ENCODE measurements at places on chromosomes 3 and 15.

DNA sequence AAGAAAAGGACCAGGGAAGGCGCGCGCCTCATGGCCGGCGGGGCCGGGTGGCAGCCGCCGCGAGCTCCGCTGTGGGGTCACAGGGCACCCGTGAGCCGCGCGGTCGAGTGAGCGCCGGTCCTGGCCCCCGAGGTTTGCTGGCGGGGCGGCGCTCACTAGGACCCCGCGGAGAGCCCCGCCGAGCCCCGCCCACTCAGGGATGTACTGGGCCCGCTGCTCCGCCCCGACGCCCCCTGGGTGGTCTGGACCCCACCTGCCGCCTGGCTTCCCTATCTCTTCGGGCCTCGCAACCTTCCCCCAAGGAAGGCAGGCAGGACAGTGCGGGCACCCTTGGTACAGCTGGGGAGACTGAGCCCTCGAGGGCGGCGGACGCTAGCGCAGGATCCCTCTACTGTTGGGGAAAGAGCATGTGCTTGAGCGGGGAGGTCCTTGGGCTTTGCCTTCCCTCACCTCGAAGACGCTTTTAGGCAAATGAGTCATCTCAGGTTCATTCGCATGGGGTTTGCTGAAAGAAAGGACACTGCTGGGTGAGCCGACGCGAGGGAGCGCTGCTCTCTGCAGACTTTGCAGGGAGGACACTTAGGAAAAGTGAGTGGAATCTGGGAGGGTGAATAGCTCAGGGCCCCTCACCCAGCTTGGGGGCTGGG, at the start of gene CHRNB4:
TSS of gene CHRNB4 (minus strand) at position 109 of the 647 bp plus-strand sequence. CDS start at position 32, 77 bp downstream.
- DNase-seq, result no peak

- no peak for DNase-seq
These were observed 72.0 kb downstream of the DHX30 start for GRCh38 chr3:47874913-47875312.

DNA sequence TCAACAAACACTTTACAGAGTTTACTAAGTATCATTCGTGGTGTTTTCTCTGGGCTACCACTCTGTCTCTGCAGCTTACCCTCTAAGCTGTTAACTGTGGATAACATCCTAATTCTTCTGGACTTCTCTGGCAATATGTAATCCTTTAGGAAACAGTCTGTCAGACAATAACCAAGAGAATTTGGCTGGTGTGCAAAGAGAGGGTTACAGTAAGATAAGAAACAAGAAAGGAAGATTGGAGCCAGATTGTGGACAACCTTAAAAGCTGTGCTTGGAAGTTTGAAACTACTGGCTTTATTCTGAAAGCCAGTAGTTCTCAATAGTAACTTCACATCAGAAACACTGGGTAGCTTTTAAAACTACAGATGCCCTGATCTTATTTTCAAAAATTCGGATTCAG, 778 bp downstream of the ARL6 start:
- DNase-seq, result no peak

GRCh38 chr3:102936511-102937045, 501.8 kb downstream of the ZPLD1 start:
- DNase-seq, result no peak

GRCh38 chr15:63605816-63606215, 8.6 kb downstream of the FBXL22 start:
- peak; percentile 52 for DNase-seq

GRCh38 chr3:42855219-42855546, 20.5 kb downstream of the CYP8B1 start:
- no peak for DNase-seq

- no peak for DNase-seq
These were observed 35.8 kb downstream of the GJD2 start for GRCh38 chr15:34718681-34719665.

DNA sequence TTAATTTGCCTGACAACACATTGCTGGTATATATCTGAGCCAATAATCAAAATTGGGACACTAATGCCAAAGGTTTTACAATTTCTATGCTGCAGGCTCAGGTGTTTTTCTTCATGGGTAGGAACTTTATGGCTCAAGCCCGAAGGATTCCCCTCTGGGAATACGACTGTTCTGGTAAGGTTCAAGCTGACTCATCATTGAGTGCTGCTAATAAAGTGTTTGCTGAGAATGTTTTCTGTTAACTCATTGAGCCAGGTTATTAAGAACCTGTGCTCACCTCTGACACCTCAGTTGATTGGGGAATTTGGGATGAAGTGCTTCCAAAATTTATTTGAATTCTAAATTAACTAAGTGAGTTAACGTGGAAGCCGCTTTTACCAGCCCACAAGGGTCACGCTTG, 135.8 kb upstream of the CTDSPL start:
- no peak for DNase-seq

DNA sequence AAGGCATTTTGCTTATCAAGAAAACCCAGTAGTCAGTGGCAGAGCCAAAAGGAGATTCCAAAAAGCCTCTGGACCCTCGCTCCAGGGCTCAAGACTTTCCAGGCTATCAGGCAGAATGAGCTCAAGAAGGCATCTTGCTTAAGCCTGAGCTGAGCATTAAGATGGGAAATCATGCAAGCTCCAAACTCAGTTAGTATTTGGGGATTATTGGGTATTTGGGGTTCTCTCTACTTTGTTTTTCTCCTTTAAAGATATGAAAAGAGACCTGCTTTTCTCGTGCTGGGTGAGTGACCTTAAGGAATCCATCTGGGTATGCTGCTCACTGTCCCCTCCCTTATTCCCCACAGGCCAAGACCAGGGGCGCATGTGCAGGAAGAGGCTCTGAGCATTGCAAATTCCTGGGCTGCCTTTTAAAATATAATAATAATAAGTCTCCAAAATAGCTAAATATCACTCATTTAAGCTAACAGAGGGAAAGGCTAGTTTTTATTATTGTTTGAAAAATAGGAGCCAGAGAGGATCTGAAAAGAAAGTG, 75.4 kb upstream of the HACD2 start:
- no peak for DNase-seq

- DNase-seq, result no peak
These were observed 7.1 kb downstream of the ISLR2 start for GRCh38 chr15:74137537-74137894.

DNA sequence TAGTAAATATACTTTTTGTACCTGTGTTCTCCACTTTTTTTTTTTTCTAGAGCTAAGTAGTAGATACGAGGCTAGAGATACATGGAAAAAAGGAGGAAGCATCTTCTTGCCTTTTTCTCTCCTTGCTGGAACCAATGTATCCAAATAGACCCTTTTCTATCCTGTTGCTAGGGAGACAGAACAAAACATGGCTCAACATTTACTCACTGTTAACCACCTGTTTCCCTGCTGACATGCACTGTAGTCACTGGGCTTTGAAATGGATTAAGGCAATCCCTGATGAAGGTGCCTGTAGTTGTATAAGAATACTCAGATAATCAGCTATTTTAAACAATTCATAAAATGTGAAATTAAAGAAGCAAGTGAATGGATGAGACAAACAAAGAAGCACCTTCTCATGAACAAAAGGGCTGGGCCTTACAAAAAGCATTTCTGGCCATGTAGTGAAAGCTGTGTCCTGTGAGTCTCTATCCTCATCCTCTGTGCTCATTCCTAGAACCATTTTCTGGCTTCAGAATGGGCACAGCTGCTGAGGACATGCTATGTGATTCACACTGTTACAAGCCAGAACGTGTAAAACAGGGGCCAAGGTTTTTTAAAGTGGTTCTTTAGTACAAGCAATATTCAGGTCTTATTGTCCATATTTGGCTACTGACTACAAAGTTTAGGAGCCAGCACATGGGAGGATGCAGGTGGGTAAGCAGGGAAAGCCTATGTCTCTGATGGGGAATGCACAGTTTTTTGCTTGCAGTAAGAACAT, 100.4 kb upstream of the NDN start:
- no peak for DNase-seq

GRCh38 chr3:127961963-127962362, 46.9 kb downstream of the KBTBD12 start:
- no peak for DNase-seq

GRCh38 chr15:93825682-93826081, 405.7 kb upstream of the MCTP2 start:
- no peak for DNase-seq

DNA sequence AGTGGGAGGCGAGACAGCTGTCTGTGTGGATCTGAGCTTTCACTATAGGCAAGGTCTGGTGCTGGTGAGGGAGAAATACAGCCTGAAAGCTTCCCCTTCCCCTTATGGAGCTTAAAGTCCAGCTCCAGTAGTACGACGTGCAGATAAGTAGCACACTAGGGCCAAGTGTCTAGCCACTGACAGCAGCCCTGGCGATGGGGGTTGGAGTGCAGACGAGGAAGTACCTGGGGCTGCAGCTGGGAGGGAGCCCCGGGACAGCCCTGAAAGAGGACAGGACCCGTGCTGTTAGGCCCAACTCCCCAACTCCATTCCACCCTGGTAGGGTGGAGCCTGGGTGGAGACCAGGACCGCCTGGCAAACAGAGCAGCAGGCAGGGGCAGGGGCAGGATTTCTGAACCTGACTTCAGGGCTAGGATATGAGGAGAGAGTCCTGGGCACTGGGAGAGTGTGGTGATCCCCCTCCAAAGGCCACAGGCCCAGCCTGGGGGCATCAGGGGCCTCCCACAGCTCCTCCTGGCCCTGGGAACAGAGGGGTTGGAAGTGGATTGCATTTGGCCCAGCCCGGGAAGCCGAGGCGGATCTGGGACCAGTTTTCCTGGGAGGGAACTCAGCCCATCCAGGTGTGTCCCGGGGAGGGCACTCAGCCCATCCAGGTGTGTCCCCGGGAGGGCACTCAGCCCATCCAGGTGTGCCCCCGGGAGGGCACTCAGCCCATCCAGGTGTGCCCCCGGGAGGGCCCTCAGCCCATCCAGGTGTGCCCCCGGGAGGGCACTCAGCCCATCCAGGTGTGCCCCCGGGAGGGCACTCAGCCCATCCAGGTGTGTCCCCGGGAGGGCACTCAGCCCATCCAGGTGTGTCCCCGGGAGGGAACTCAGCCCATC, 42.8 kb downstream of the BDH1 start:
- DNase-seq, result no peak

- DNase-seq, result peak; percentile 24
These were observed 142.3 kb upstream of the TPM1 start for GRCh38 chr15:62900071-62900802.

- DNase-seq, result peak; percentile 78
These were observed 6.8 kb downstream of the USP4 start for GRCh38 chr3:49333091-49333490.

GRCh38 chr3:177300842-177301241, 103.6 kb upstream of the TBL1XR1 start:
- DNase-seq, result no peak

- DNase-seq, result no peak
These were observed 196.2 kb upstream of the AZI2 start for GRCh38 chr3:28544831-28545230.

DNA sequence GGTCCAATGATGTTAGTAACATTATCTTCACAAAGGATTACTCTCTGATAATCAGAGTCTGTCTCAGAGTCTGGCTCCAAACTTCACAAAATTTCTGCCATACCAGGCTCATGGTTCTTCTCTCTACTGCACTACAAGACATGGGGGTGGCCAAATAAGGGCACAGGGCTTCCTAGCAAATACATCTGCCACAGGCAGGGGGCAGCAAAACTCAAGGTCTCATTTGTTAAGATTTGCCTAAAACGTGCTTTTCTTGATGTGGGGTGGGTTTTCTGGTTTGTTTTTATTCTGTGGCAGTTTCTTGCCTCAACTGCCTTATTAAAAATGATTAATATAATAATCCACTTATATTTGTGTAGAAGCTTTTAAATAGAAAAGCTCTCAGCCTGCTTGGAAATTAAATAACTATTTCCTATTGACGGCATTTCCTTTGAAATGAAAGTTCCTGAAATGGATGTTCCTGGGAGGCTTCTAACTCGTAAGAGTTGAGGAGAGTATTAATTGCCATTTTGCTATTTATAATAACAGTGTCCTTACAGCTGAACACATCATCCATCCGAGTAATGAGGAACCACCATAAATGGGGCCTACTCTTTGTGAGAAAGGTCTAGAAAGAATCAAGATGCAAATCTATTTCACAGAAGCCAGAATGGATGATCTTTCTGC, 53.8 kb downstream of the SST start:
- DNase-seq, result peak; percentile 62

- no peak for DNase-seq
These were observed 32.0 kb downstream of the DNAH12 start for GRCh38 chr3:57512166-57512565.

DNA sequence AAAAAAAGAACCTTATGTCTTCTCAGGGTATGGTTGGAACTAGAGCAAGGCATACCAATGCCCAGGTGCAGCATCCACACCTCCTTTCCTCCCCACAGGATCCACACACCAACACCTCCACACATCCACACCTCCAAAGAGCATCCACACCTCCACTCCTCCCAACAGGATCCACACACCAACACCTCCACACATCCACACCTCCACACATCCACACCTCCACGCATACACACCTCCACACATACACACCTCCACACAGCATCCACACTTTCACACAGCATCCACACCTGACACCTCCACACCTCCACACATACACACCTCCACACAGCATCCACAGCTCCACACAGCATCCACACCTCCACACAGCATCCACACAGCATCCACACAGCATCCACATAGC, 5.3 kb downstream of the MESP1 start:
- DNase-seq, result no peak

DNA sequence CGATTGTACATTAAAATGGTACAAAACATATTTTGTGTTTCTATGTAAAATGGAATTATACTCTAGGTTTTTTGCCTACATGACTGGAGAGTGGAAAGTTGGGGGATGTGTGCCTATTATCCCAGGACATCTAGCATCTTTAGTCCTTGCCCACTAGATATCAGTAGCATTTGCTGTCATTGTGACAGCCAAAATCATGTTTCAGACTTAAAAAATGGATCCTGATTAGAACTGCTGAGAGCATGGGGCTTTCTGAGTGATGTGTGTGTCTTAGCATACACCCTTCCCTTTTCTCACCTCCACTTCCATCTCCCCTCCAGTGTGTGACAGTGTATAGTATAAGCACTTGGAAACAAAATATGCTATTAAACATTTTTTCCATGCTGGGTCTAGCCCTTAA, 13.3 kb downstream of the ARMC8 start:
- no peak for DNase-seq

GRCh38 chr3:196016485-196016884, 65.4 kb downstream of the TFRC start:
- peak; percentile 39 for DNase-seq

DNA sequence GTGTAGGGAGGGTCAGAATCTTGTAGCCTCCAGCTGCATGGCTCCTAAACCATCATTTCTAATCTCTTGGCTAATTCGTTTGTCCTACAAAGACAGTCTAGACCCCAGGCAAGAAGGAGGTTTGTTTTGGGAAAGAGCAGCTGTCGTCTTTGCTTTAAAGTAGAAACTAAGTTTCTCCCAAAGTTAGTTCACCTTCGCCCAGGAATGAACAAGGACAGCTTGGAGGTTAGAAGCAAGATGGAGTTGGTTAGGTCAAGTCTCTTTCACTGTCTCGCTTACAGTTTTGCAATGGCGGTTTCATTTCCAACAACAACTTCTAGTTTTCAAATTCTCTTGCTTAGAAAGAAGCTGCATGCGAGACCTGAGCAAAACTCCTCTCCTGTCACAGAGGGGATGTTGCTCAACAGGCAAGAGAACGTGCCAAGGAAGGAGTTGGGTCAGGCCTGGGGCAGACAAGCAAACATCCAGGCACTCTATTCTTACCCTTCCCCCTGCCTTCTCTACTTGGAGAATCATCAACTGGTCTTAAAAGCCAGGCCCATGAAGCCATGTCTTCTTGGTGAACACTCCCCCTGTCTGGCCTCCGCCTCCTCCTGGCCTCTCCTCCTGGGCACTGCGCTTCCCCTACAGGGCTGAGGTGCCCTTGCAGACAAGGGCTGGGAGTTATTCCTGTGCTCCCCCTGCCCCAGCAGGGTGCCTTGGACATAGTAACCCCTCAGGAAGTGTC, 57.6 kb downstream of the TMEM44 start:
- peak; percentile 80 for DNase-seq

GRCh38 chr3:197186887-197187588, 111.4 kb downstream of the DLG1 start:
- DNase-seq, result peak; percentile 75

- DNase-seq, result no peak
These were observed 5.7 kb upstream of the CCDC80 start for GRCh38 chr3:112646623-112647022.

Data from NB4 (cell line).